Testis (tissue), 5 donors: ENCODE measurements at places on chromosomes 13 and 19. TPM values are rescaled to one million over a fixed set of nuclear protein-coding genes. Genes with fewer than 3 reads are reported as not detected.

Gene PSG5
- polyA plus RNA-seq: not detected

Gene FGF22
- polyA plus RNA-seq: 2.6 TPM

Gene ZNF667
- polyA plus RNA-seq: 7.6 TPM

Gene TLE2
- polyA plus RNA-seq: 30.2 TPM

Gene MYH14
- polyA plus RNA-seq: 6.0 TPM
